ENCODE measurements at places on chromosomes 12 and 14. TPM values are rescaled to one million over a fixed set of nuclear protein-coding genes. Genes with fewer than 3 reads are reported as not detected.

The SYCP3 gene
- 0.14 TPM for total RNA-seq

The SLC6A12 gene
- not detected for total RNA-seq

The JPH4 gene
- not detected for total RNA-seq

The FOXG1 gene
- total RNA-seq: under 0.01 TPM

The ENDOU gene
- not detected for total RNA-seq
